ENCODE measurements at places on chromosomes 2 and 18. TPM values are rescaled to one million over a fixed set of nuclear protein-coding genes. Genes with fewer than 3 reads are reported as not detected.

PID1 gene
- 38.4 TPM for total RNA-seq

SLC8A1 gene
- 5.6 TPM for total RNA-seq

GCA gene
- total RNA-seq = 45.1 TPM

ANKRD29 gene
- 118 TPM for total RNA-seq

GPR17 gene
- not detected for total RNA-seq

DNA sequence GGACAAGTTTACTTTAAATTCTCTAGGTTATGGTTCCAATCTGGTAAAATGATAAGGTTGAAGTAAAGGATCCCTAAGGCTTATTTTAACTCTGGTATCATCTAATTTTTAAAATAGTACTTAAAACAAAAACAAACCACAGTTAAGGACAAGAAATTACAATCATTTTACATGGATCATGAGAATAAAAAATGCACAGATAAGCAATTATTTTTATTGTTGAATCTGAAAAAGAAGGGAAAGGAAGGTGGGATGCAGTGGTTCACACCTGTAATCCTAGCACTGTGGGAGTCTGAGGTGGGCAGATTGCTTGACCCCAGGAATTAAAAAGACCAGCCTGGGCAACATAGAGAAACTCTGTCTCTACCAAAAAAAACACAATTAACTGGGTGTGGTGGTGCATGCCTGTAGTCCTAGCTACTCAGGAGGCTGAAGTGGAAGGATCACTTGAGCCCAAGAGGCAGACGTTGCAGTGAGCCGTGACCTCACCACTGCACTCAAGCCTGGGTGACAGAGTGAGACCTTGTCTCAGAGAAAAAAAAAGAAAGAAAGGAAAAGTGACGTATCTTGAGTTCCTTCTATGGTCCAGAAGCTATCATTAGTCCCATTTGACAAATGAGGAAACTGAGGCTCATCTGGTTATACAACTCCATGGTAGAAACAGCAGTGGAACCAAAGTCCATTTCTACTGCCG is 2.5 kb downstream of the TNFAIP6 start:
- no peak for DNase-seq

GRCh38 chr2:205658572-205658971 is 23.7 kb upstream of the NRP2 start:
- no peak for DNase-seq

- DNase-seq = no peak
Measured at GRCh38 chr2:169782513-169782912, 16.2 kb upstream of the SSB start.

GRCh38 chr2:160510617-160511016 is 17.0 kb upstream of the RBMS1 start:
- no peak for DNase-seq

GRCh38 chr2:209525834-209526281 is 102.0 kb downstream of the MAP2 start:
- DNase-seq = no peak

GRCh38 chr2:232488097-232488711 is 570 bp upstream of the ECEL1 start:
- DNase-seq = no peak

GRCh38 chr2:20513946-20514345 is 67.1 kb downstream of the RHOB start:
- no peak for DNase-seq

DNA sequence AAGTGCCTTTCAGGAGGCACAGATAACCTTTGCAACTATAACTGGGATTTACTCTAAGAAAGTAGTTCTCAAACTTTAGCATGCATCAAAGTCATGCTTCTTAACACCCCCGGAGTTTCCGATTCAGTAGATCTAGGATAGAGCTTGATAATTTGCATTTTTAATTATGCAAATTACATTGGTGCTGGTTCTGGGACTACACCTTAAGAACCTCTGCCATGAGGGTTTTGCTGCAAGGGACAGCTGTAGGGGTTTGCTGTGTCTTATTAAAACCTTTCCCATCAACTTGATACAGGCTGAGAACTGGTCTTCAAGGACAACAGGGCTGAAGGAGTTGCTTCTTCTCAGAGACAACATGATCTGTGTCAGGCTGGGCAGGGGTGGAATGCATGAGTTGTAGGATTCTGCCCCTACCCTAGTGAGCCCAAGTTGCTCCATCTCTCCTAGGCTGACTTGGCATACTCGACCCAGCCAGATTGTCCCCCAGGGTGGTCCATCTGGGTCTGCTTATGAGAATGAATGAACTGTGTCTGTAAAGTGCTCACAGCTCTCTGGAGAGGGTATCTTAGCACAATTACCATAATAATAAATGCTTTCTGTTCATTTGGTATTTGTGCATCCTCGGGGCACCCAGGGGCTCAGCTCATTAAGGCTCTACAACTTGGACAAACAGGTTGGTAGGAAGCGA is 232.7 kb downstream of the CLIP4 start:
- DNase-seq = no peak
